CD4-positive, alpha-beta T cell (primary cell): ENCODE measurements at places on chromosomes 4 and X. TPM values are rescaled to one million over a fixed set of nuclear protein-coding genes. Genes with fewer than 3 reads are reported as not detected.

CD38 gene
- 9.9 TPM for total RNA-seq

AGTR2 gene
- total RNA-seq: not detected

ZCCHC18 gene
- 3.8 TPM for total RNA-seq

FAT1 gene
- 0.03 TPM for total RNA-seq

ADH1A gene
- not detected for total RNA-seq

FDCSP gene
- not detected for total RNA-seq

PABPC5 gene
- not detected for total RNA-seq

MAGT1 gene
- 29.9 TPM for total RNA-seq

- no peak overlapping the region for H3K27ac ChIP-seq
- no peaks in the 10 kb centered on the region for H3K27me3 ChIP-seq
- H3K36me3 ChIP-seq: no peaks in the 10 kb centered on the region
- no peak for DNase-seq
- no peaks in the 10 kb centered on the region for H3K4me1 ChIP-seq
Observed at GRCh38 chr4:120829113-120829831, 93.3 kb downstream of the PRDM5 start.

GRCh38 chr4:95107004-95107403 lies 349.2 kb downstream of the BMPR1B start:
- H3K27me3 ChIP-seq: no peaks in the 10 kb centered on the region
- no peak for DNase-seq
- H3K4me1 ChIP-seq: no peaks in the 10 kb centered on the region
- H3K27ac ChIP-seq: no peak overlapping the region

- no peaks in the 10 kb centered on the region for H3K27me3 ChIP-seq
- no peak overlapping the region for H3K4me3 ChIP-seq
- no peak for DNase-seq
- H3K36me3 ChIP-seq: peaks cover 63% of the 10 kb centered on the region
Observed at GRCh38 chr4:142083264-142083663, 446.9 kb downstream of the IL15 start.

DNA sequence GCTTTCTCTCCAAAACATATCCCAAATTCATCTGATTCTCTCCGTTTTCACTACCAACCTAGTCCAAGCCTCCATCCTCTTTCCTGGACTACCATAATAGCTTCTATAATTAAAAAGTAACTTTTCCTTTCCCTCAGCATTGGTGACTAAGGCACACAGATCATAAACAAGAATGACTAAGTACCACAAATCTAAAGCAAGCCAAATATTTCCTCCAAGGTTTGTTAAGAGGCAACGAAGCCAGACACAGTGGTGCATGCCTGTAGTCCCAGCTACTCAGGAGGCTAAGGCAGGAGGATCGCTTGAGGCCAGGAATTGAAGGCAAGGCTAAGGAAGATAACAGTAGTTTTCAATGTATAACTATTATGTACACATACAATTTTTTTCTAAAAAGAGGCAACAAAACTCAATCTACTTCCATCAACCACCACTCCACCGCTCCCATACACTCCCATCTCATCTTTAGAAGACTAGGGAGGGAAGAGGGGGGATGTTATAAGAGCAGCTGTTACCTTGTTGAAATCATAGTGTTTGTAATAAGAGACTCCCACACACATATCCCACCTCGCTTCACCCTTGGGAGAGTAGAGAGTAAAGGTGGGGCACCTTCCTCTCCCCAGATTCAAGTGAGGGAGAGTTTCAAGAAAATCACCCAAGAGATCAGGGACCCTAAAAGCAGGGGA lies 4.2 kb upstream of the JCHAIN start:
- no peak overlapping the region for H3K27ac ChIP-seq
- H3K4me3 ChIP-seq: no peak overlapping the region
- no peaks in the 10 kb centered on the region for H3K36me3 ChIP-seq
- H3K27me3 ChIP-seq: no peaks in the 10 kb centered on the region
- no peaks in the 10 kb centered on the region for H3K4me1 ChIP-seq

GRCh38 chr4:153439831-153440230 lies 26.3 kb upstream of the TMEM131L start:
- H3K4me1 ChIP-seq: peaks cover 22% of the 10 kb centered on the region
- peak overlapping the region; percentile 84 for H3K27ac ChIP-seq
- no peaks in the 10 kb centered on the region for H3K36me3 ChIP-seq
- H3K4me3 ChIP-seq: peak overlapping the region; percentile 55
- no peak for DNase-seq
- no peaks in the 10 kb centered on the region for H3K27me3 ChIP-seq

GRCh38 chrX:155068165-155068564 lies 2.8 kb downstream of the CMC4 start:
- H3K27me3 ChIP-seq: no peaks in the 10 kb centered on the region
- H3K27ac ChIP-seq: no peak overlapping the region
- peaks cover 15% of the 10 kb centered on the region for H3K4me1 ChIP-seq
- peaks cover 3% of the 10 kb centered on the region for H3K36me3 ChIP-seq
- no peak for DNase-seq
- H3K4me3 ChIP-seq: no peak overlapping the region

GRCh38 chr4:41656572-41657520 lies 91.7 kb downstream of the PHOX2B start:
- no peaks in the 10 kb centered on the region for H3K4me1 ChIP-seq
- H3K27ac ChIP-seq: no peak overlapping the region
- H3K4me3 ChIP-seq: no peak overlapping the region
- H3K27me3 ChIP-seq: no peaks in the 10 kb centered on the region
- DNase-seq: no peak

DNA sequence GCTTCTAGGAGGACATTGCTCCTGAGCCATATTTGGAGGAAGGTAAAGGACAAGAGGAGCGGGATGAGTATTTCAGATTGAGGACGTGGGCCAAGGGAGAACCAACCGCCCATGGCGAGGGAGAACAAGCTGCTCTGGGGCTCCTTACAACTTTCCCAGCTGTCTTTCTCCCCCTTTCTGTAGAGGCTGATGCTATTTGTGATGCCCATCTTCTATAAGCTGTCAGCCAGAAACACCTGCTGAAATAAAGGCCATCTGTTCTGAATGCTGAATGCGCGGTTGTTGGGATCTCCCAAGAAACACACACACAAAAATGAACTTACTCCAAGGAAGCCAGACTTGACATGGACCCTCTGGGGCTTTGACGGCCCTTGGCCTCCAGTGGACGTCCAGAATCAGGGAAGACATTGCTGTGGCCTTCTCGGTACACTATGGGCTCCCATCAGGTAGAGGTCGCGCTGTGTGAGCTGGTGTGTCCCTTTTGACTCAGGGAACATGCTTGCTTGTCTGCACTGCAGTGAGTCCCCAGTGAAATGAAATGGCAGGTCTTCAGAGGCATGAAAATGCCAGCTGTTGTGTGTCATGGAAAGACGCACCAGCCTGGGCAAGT lies 30.9 kb downstream of the RWDD4 start:
- no peaks in the 10 kb centered on the region for H3K27me3 ChIP-seq
- no peak overlapping the region for H3K4me3 ChIP-seq
- no peaks in the 10 kb centered on the region for H3K4me1 ChIP-seq
- H3K27ac ChIP-seq: no peak overlapping the region

GRCh38 chr4:177041356-177041755 lies 248.6 kb upstream of the VEGFC start:
- no peak overlapping the region for H3K4me3 ChIP-seq
- no peak overlapping the region for H3K27ac ChIP-seq
- DNase-seq: no peak
- no peaks in the 10 kb centered on the region for H3K36me3 ChIP-seq
- H3K27me3 ChIP-seq: no peaks in the 10 kb centered on the region

GRCh38 chr4:119493419-119493818 lies 135.2 kb downstream of the PDE5A start:
- peaks cover 34% of the 10 kb centered on the region for H3K36me3 ChIP-seq
- no peak for DNase-seq
- H3K27me3 ChIP-seq: no peaks in the 10 kb centered on the region
- H3K4me3 ChIP-seq: no peak overlapping the region
- H3K4me1 ChIP-seq: no peaks in the 10 kb centered on the region

DNA sequence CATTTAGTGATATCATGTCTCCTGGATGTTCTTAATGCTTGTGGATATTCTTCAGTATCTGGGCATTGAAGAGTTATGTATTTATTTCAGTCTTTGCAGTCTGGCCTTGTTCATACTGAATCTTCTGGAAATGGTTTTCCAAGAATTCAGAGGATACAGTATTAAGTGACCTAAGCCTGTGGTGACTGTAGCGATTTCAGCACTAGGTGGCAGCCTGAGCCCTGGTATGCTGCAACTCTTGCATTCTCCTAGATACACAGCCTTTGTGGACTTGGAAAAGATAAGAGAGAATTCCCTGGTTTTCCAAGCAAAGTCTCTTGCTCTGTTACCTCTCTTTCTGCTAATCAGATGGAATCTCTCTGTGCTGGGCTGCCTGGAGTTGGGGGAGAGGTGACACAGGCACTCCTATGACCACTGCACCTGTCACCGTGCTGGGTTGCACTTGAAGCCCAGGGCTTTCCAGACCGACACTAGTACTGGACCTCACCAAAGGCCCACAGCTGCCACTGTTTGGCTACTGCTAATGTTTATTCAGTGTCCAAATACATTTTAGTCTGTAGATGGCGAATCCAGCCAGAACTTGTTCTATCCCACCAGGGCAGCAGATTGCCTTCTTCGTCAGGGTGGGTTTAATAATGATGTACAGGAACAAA lies 19.3 kb upstream of the SPIN2A start:
- H3K27ac ChIP-seq: no peak overlapping the region
- no peak for DNase-seq
- no peak overlapping the region for H3K4me3 ChIP-seq
- no peaks in the 10 kb centered on the region for H3K27me3 ChIP-seq
- H3K36me3 ChIP-seq: no peaks in the 10 kb centered on the region
- H3K4me1 ChIP-seq: no peaks in the 10 kb centered on the region
